CD8-positive, alpha-beta T cell (primary cell): ENCODE measurements at places on chromosomes 12 and 14.

GRCh38 chr12:65090461-65090860, 30.6 kb downstream of the WIF1 start:
- no peak for DNase-seq

DNA sequence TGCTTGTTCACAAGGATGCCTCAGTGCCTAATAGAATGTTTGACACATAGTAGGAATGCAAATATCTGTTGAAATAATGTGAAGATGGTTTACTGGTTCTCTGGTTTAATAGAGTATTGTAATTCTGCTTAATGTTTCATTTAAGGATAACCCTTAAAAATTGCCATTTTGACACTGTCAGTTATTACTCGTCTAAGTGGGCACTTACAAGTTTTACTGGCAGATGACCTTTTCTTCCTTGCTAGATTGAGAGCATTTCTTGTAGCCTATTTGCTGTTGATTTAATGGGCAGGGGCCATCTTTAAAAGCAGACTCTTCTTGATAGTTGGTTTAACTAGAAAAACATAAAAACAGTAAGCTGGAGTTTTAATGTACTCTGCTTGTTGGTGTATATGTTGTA, 1.9 kb downstream of the TMEM263 start:
- no peak for DNase-seq

DNA sequence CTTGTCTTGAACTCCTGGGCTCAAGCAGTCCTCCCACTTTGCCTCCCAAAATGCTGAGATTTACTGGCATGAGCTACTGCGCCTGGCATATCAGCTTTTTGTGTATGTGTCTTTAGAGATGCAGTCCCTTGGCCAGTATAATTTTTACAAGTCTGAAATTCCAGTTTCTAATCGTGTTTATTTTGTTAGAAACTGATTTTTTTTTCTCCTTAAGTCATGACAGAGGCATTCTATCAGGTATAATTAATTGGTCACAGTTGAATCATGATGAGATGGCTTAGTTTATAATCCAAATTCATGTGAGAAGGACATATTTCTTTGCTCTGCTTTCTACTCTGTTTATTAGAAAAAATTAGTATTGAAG, 98.9 kb downstream of the PCNX1 start:
- DNase-seq = no peak

DNA sequence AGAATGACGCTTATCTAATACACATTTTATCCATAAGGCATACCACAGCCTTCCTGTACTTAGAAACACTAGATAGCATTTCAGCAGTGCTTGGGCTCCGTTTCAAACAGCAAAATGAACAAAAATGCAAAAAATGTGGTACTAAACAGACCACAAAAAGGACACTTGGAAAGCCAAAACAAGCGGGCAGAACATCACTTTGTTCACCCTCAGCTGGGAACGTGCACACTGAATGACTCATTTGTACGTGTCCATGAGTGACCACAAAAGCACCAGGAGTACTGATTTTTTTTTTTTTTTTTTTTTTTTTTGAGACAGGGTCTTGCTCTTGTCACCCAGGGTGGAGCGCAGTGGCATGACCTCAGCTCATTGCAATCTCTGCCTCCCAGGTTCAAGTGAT, 8.9 kb upstream of the FOXN3 start:
- DNase-seq = peak; percentile 39

GRCh38 chr12:19916974-19917373, 451.4 kb upstream of the PDE3A start:
- no peak for DNase-seq

GRCh38 chr14:105389976-105390848, 8.1 kb upstream of the TEX22 start:
- DNase-seq = no peak

GRCh38 chr14:32121536-32121935, 44.4 kb downstream of the ARHGAP5 start:
- no peak for DNase-seq

DNA sequence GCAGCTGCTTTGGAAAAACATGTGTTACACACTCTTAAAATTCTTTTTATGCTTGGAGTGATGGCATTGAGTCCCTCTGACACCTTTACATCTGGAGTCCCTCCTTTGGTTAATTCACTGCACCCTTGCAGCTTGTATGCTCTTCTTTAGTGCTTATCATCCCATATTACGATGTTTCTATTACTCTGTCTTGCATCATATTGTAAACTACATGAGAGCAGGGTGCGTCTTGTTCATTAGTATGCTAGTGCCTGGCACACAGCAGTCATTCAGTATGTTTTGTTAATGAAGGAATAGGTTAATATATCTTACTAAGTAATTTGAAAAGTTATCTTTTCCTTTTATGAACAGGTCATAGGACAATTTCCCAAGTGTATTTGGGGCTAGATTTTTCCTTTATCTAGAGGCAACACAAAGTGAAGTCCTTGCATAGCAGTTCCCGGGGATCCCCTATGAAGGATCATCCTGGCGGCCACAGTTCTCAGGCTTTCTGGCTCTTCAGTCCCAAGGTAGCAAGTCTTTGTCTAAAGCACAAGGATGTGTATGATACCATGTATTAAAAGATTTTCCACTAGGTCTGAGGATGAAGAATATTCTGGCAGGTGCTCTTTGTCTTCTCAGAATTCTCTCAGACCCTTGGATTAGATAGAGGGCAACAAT, 363.8 kb downstream of the FUT8 start:
- DNase-seq = no peak

DNA sequence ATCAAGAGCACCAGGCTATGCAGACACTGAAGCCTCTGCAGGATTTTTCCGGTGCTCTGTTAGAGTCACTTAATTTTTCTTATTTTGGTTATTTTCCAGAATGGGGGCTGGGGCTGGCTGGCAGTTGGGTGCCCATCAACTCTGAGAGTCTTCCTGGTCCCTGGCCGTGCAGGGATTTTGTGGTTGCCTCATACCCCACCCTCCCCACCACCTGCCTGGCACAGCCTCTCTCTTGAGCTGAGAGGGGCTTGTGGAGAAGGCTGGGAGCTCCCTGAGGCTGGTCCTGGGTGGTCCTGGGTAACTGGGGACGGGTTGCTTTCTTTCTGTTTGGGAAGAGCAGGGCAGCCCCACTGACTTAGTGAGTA, 23.3 kb downstream of the LRTM2 start:
- DNase-seq = no peak

DNA sequence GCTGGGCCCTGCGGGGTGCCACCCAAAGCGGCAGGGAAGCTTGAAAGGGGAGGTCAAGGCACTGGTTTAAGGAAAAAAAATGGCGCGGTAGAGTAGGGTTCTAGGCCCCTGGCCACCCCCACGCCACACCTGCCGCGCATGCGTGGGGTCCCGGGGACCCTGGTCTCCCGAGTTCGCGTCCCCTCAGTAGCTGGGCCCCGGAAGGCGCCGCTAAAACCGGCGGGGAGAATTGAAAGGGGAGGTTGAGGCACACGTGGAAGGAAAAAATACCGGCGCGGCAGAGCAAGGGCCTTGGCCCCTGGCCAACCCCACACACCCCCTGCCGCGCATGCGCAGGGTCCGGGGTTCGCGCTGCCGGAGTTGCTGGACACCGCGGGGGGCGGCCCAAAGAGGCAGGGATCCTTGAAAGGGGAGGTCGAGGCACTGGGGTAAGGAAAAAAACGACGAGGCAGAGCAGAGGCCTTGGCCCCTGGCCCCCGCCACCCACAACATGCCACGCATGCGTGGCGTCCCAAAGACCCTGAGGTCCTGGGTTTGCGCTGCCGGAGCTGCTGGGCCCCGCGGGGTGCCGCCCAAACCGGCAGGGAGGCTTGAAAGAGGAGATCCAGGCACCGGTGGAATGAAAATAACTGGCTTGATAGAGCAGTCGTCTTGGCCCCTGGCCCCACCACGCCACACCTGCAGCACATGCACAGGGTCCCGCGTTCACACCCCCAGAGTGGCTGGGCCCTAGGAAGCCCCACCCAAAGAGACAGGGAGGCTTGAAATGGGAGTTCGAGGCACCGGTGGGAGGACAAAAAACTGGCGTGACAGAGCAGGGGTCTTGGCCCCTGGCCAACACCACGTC, 314.5 kb downstream of the ALG10 start:
- DNase-seq = no peak

GRCh38 chr12:23253191-23253590, 628.2 kb downstream of the ETNK1 start:
- no peak for DNase-seq

DNA sequence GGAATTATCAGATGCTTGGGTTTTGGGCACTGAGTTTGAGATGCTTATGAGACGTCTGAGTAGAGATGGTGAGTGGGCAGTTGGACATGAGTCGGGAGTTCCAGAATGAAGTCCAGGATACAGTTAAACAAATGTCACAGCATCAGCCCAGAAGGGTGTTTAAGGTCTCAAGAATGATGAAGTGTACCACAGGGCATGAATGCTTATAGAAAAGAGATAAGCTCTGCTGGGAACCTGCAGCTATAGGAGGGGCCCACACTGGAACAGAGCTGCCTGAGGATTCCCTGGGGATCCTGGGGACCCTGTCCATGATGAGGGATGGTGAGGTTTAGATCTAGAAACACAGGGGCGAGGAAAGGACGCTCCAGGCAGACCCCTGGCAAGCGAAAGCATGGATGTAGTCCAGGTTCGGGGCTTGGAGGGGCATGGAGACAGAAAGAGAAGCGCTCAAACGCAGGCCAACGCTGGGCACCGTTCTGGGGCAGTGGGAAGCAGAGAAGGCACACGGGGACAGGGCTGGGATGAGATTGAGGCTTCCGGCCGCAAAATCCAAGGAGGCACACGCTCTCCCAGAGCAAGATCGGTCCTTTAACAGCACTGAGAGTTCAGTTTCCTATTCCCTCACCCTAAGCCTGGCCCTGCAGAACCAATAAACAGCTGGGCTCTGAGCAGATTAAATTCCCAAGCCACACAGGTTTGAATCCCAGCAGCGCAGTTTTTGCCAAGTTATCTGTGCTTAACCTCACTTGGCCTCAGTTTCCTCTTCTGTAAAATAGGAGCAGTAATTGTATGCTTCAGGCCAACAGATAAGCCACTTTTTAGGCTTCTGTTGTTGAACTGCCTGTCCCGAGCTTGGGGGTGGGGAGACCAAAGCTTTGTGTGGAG, 52.9 kb downstream of the EID3 start:
- DNase-seq = no peak

DNA sequence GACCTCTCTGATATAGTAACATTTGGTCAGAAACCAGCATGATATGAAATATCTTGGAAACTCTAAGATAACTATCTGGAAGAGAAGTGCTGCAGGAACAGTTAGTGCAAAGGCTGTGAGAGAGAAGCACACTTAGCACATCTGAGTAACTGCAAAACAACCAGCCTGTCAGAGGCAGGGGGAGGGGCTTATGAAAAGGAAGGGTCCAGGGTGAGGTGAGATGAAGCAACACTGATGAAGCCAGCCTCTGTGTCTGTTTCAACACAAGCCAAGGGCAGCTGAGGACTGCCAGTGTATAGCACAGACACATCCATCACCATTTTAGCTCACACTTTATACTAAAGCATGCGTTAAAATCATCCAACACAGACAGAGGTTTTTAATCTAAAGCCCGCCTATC, 37.4 kb upstream of the OVCH1 start:
- DNase-seq = no peak

DNA sequence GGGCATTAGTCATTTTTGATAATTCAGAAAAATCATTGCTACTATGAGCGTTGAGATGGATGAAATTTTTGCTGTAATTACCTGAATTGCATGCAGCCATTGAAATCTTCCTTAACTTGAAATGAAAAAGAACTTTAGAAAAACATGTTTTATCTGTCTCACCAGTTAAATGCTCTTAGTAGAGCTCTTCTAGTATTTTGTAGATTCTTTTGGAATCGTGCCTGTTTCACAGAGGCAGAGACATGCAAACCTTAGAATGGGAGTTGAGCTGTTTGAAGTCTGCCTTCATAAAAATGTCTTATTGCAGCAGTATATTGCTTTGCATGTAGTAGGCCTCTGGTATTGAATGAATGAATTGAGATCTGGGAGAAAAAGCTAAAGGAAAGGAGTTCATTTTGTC, 4.2 kb downstream of the PEX5 start:
- DNase-seq = no peak

DNA sequence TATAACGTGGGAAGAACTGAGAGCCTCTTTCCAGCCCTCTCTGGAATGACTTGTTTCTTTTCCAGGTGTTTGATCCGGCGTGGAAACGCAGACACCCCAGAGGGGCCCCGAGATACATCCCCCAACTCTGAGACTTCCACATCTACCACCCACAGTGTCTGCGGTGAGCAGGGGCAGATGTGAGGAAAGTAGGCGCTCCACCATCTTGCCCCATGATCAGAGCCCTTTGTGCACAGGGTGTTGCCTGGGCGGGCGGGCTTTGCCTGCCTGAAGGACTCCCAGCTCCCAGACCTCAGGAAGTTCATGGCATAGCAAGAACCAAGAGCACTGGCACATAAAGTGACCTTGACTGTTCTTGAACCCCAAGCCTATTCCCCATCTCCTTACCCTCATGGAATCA, 2.8 kb downstream of the CARMIL3 start:
- DNase-seq = no peak

DNA sequence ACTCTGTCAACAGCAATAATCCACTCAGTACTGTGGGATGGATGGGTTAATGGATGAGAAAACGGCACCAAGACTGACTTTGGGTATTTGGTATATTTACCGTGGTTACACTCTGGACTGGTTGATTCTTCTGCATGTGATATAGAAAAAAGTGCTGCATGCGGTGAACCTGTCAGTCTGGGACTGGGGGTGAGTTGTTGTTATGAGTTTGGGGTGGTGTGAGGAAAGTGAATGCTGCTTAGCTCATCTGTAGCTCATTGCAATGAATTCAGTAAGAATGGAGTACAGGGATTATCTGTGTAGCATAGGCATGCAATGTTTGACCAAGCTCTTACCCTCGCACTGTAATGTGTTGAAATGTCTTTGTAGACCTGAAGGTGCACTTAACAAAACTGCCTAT, 6.0 kb downstream of the KCNA1 start:
- DNase-seq = no peak

DNA sequence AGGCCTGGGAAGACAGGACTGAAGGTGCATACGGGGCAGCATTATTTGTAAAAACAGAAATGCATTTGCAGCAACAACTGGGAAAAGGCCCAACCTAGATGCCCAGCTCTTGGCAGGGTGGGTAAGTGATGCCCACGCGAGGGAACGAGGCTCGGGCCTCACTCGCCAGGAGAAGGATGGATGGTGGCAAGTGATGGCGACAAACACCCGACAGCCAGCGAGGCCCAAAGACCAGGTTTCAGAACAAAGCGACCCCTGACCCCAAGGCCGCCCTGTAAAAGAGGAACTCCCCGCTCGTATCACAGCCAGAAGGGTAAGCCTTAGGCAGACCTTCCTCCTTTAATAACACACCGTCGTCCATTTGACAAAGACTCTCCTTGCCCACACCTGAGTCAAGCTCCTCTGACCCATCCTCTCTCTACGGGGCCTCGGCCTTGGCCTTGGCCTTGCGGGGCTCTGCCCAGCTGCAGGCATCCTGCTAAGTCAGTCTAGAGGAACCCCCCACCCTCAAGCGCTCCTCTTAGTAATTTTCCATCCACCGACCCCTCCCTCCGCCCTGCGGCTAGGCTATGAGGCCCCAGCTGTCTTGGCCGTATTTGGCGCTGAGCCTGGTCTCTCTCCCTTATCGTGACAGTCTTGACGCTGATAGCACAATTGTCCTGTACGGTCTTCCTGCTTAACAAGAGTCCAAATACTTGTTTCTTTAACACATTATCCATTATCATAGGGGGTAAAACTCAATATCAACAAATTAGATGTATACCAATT, 80.2 kb downstream of the NCOR2 start:
- DNase-seq = no peak

GRCh38 chr12:70180130-70180529, 63.1 kb upstream of the CNOT2 start:
- no peak for DNase-seq
